ENCODE measurements at places on chromosomes 7 and 10. TPM values are rescaled to one million over a fixed set of nuclear protein-coding genes. Genes with fewer than 3 reads are reported as not detected.

Gene CYP3A4
- total RNA-seq: not detected

Gene RTKN2
- 99.5 TPM for total RNA-seq

Gene LBX1
- total RNA-seq: not detected

Gene PNLIPRP1
- not detected for total RNA-seq

Gene EIF5AL1
- total RNA-seq: not detected

Gene SPDYE2
- 0.39 TPM for total RNA-seq

Gene SPACDR
- total RNA-seq: 3.7 TPM

Gene HOXA10
- total RNA-seq: 0.35 TPM

Gene NUTM2D
- 3.6 TPM for total RNA-seq

Gene SPDYE8
- total RNA-seq: not detected

Gene DMTF1
- 167 TPM for total RNA-seq

Gene CAMK1D
- total RNA-seq: 25.3 TPM

Gene LRRC61
- total RNA-seq: 10.7 TPM

Gene MUC12
- total RNA-seq: not detected

Gene WNT2
- total RNA-seq: not detected

Gene GPNMB
- not detected for total RNA-seq

GRCh38 chr7:23604296-23604640 is 7.1 kb downstream of the CCDC126 start:
- H3K27ac ChIP-seq: no peak overlapping the region
- no peak overlapping the region for H3K4me3 ChIP-seq
- H3K27me3 ChIP-seq: no peaks in the 10 kb centered on the region
- H3K4me1 ChIP-seq: peaks cover 5% of the 10 kb centered on the region

DNA sequence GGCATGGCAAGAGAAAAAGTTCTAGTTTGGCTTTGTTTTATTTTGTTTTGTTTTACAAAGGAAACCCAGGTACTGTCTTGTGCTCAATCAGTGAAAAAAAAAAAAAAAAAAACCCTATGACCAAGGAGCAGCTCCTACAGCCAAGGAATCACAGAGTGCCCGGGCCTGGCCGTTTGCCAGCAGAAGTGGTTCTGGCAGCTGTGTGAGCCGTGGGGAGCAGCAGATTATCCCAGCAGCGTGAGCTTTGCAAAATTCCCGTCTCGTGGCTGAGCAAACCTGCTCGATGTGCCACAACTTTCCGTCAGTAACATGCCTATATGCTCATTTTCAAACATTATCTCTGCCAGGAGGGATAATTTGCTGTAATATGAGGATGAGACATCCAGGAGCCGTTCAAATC is 293.7 kb downstream of the POU6F2 start:
- H3K4me1 ChIP-seq: no peaks in the 10 kb centered on the region
- H3K27me3 ChIP-seq: no peaks in the 10 kb centered on the region
- no peaks in the 10 kb centered on the region for H3K36me3 ChIP-seq

DNA sequence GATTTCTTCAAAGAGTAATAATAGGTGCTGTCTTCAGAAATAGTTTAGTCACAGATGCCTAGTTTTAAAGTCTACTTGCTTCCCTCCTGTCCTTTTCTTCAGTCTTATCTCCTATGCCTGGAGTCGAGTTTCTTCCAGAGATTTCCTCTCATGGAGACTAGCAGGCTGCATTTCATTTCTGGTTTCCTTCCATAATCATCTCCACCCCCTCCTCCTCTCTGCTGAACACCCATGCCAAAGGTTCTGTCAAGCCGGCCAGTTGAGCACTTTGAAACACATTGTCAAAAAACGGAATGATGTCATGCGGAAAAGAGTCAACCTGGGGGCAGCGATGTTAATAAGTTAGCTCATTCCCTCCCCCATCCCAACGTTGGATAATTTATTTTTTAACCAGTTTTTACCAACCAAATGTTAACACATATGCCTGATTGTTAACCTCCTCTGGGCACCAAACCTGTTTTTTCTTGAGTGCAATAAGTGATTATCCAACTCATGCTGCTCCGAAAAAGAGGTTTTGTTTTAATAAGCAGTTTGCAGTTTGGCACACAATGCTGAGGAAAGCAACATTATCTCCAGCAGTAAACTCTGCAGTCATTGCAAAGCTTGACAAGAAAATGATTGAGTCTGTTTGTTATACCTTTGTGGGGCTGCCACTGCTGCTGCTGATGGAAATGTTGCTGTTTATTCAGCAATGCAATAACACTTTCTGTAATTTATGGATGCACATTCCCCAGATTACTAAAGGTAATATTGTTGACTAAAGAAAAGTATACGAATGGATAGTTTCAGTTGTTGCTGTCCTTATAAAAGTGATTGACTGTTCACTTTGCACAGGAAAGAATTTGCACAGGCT is 161.6 kb downstream of the LRMDA start:
- no peaks in the 10 kb centered on the region for H3K36me3 ChIP-seq
- H3K27me3 ChIP-seq: no peaks in the 10 kb centered on the region
- DNase-seq: no peak

GRCh38 chr7:47988496-47989386 is 9.3 kb upstream of the HUS1 start:
- no peak overlapping the region for H3K4me3 ChIP-seq
- peaks cover 13% of the 10 kb centered on the region for H3K4me1 ChIP-seq
- no peak overlapping the region for H3K27ac ChIP-seq
- peaks cover 2% of the 10 kb centered on the region for H3K27me3 ChIP-seq

DNA sequence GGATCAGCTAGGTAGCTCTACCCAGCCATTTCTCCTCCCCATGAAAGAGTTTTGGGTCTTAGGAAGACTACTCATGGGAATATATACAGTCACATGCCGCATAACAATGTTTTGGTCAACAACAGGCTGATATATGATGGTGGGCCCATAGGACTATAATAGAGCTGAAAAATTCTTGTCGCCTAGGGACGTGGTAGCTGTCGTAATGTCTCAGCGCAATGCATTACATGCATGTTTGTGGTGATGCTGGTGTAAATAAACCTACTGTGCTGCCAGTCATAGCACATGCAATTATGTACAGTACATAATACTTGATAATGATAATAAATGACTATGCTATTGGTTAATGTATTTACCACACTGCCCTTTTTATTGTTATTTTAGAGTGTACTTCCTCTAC is 78.2 kb upstream of the DLX6 start:
- H3K4me1 ChIP-seq: no peaks in the 10 kb centered on the region
- H3K27ac ChIP-seq: no peak overlapping the region
- H3K4me3 ChIP-seq: no peak overlapping the region
- no peaks in the 10 kb centered on the region for H3K36me3 ChIP-seq

- H3K27me3 ChIP-seq: no peaks in the 10 kb centered on the region
- H3K4me1 ChIP-seq: no peaks in the 10 kb centered on the region
- H3K27ac ChIP-seq: no peak overlapping the region
Observed at GRCh38 chr7:7665031-7665430, 24.5 kb downstream of the UMAD1 start.

GRCh38 chr7:155468785-155469148 is 10.8 kb downstream of the EN2 start:
- H3K4me3 ChIP-seq: no peak overlapping the region
- peaks cover 38% of the 10 kb centered on the region for H3K27me3 ChIP-seq
- no peak overlapping the region for H3K27ac ChIP-seq
- no peaks in the 10 kb centered on the region for H3K36me3 ChIP-seq

- DNase-seq: no peak
- H3K36me3 ChIP-seq: no peaks in the 10 kb centered on the region
- no peak overlapping the region for H3K27ac ChIP-seq
Observed at GRCh38 chr10:133169173-133169947, 9.3 kb downstream of the KNDC1 start.

DNA sequence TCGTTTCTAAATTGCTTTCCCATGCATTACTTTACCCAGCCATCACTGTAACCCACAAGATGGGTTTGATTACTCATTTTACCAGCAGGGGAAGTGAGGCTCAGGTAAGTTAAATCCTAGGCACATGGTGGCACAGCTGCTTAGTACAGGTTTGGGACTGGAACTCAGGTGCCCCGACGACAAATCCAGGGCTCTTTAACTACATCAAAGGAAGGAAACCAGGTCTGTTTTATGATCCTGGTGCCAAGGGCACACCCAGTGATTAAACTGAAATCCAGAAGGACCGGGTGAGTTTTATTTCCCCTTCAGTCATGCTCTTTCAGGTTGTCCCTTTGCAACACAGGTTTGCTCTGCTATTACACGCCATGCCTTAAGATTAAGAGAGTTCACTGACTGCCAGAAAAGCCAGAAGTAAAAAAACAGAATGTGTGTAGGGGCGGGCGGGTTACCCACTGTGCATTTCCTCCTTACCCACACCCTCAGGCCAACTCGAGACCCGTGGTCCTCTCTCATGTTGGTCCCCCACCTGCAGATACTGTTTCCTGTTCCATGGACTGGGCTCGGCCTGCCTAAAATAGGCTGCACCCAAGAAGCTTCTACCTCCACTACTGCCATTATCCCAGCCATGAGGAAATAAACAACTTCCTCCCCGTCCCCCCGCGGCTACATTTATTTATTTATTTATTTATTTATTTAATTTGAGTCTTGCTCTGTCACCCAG is 55.1 kb upstream of the KDM7A start:
- H3K4me3 ChIP-seq: peak overlapping the region; percentile 74
- peak overlapping the region; percentile 96 for H3K27ac ChIP-seq
- no peaks in the 10 kb centered on the region for H3K27me3 ChIP-seq
- no peaks in the 10 kb centered on the region for H3K36me3 ChIP-seq
- H3K4me1 ChIP-seq: peaks cover 24% of the 10 kb centered on the region

- no peaks in the 10 kb centered on the region for H3K27me3 ChIP-seq
- no peak within 1 kb of the TSS for H3K4me3 ChIP-seq
- no peaks in the 10 kb centered on the region for H3K4me1 ChIP-seq
- H3K27ac ChIP-seq: no peak within 1 kb of the TSS
- DNase-seq: no peak
- H3K36me3 ChIP-seq: no peaks in the 10 kb centered on the region
Observed at GRCh38 chr7:81769891-81770727, at the start of gene HGF. Gene HGF (minus strand): TSS chr7:81770047. CDS start chr7:81769971, 76 bp downstream.

GRCh38 chr7:118855290-118855689 is 630.8 kb downstream of the ANKRD7 start:
- no peak for DNase-seq
- no peaks in the 10 kb centered on the region for H3K36me3 ChIP-seq
- no peak overlapping the region for H3K27ac ChIP-seq
